Activated CD4-positive, alpha-beta T cell treated with anti-CD3 and anti-CD28 coated beads for 24 hours (primary cell): ENCODE measurements at places on chromosomes 11 and 22.

DNA sequence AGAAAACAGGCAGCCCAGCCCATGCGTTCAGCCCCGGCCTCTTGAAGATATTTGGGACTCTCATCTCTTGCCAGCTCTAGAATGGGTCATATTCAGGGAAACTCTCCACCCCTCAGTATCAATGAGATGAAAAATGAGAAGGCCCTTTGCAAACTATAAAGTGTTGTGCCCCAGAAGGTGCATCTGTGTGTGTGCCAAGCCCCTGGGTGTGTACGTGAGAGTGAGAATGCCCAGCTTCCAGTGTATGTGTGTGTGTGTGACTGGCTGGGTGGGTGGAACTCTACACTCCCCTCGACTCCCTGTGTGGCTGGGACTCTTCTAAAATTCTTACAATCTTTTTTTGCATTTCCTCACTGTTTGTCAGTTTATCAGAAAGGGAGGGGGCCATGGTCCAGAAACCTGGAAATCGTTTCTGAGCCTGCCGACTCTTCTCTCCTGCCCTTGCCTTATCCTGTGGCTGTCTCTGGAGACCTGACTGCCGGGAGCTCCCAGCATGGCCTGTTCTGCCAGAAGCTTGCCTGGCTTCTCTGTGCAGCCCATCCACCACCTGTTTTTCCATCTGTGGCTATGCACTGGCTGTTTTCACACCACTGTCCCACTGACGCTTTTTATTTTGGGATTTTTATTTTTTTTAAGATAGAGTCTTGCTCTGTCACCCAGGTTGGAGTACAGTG, 1.2 kb downstream of the P2RY6 start:
- no peak for DNase-seq

DNA sequence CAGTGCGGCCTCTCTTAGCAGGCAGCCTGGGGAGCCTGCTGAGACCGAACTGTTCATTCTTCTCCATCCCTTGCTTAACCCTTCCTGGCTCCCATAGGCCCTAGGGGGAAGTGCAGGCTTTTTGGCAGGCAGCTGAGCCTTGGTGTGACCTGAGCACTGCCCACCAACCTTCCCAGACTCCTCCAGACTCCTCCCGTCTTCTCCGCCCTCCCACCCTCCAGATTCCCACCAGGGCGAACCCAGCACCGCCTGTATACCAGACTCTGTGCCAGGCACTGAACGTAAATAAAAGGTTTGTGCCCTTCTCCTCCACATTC, 7.9 kb downstream of the RELT start:
- no peak for DNase-seq

- DNase-seq, result no peak
Measured at GRCh38 chr11:130675371-130675821, 227.0 kb downstream of the ADAMTS15 start.

- no peak for DNase-seq
Measured at GRCh38 chr11:109851780-109852390, 241.3 kb upstream of the ZC3H12C start.

GRCh38 chr22:21641417-21641788, 699 bp upstream of the SDF2L1 start:
- DNase-seq, result no peak

- no peak for DNase-seq
Measured at GRCh38 chr11:128105950-128106349, 481.4 kb downstream of the ETS1 start.
